ENCODE measurements at places on chromosomes 7 and 10.

- no peak for DNase-seq
These were observed 432.9 kb downstream of the GATA3 start for GRCh38 chr10:8487346-8487745.

DNA sequence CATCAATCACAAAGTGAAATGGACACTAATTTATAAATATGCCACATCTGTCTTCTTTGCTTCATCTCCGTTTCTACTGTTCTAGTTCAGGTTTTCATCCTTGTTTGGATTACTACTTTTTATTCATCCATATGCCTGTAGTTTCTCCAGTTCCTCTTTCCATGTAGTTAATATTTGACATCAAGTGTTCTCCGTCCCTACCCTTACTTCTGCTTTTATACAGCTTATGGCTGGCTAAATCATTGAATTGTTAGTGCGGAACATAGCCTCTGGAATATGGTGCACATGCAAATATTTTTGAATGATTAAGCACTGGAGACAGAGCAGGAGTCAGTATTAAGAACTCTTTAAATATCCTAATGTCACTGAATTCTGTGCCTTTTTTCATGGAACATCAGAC, 230.0 kb upstream of the PPP1R3A start:
- DNase-seq, result no peak

GRCh38 chr10:77348751-77349150, 288.9 kb downstream of the KCNMA1 start:
- DNase-seq, result no peak

- DNase-seq, result no peak
These were observed 268.5 kb downstream of the RPS24 start for GRCh38 chr10:78301891-78302738.

DNA sequence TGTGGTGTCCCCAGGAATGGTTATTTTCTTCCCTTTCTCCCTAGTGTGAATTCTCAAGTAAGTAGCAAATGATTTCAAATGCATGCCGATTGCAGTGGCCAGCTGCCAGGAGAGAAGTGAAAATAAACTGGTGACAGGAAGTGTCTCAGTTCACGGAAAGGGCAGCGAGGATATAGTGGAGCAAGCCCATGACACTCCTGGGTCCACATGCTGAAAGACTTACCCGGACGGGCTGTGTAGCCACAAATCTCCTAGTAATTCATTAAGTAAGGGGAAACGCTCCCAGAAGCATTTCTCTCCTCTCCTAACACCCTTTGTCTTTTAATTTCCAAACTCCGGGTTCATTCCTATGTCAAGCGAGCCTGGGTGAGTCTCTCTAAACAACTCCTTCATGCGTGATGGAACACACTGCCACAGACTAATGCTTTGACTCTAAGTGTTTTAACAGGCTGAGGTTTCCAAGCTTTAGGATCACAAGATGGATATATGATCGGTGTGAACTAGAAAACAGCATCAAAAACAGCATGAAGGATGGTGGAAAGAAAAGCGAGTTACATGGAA, 125.6 kb downstream of the CYP26A1 start:
- no peak for DNase-seq

DNA sequence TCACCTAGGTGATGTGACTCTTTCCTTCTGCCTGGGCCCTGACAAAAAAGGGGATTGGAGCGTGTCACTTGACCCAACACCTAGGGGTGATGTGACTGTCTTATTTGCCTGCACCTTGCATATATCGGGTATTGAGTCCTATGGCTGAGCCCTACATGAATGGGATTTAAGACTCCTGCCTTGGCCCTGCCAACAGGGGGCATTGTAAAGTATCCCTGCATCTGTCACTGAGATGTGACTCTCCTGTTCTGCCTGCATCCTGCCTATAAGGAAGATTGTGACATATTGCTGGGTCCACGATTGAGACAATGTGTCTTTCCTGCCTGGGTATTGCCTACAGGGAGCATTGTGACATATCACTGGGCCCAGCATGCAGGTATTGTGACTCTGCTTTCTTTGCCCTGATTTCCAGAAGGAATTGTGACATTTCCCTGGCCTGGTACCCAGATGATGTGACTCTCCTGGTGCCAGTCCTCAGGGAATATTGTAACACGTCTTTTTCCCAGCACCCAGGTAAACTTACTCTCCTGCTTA, 14.2 kb upstream of the ZNF107 start:
- no peak for DNase-seq

GRCh38 chr10:36888925-36889573, 236.3 kb upstream of the ANKRD30A start:
- no peak for DNase-seq

- DNase-seq, result no peak
These were observed 71.7 kb downstream of the CALD1 start for GRCh38 chr7:134851141-134851540.

GRCh38 chr7:94030634-94031033, 26.5 kb upstream of the BET1 start:
- DNase-seq, result no peak

- DNase-seq, result no peak
These were observed 103.4 kb downstream of the EVX1 start for GRCh38 chr7:27345997-27346396.

DNA sequence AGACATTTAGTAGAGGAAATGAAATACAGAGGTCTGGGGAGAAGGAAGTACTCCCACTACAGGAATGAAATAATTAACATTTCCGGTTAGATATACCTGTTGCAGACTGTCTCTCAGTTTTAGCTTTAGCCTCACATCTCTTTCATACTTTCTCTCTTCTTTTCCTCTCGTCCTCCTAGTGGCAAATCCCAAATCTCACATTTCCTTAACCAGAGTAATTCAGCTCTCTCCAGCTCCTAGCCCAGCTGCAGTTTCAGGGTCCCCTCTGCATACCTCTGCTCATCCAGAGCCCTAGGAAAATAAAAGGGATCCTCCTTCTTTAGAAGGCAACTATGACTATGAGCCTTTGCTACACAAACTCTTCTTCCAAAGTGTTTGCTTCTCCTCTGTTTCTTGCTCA, 643.2 kb downstream of the PHTF2 start:
- no peak for DNase-seq

- DNase-seq, result no peak
These were observed 18.8 kb downstream of the MYO3A start for GRCh38 chr10:25952857-25953256.

DNA sequence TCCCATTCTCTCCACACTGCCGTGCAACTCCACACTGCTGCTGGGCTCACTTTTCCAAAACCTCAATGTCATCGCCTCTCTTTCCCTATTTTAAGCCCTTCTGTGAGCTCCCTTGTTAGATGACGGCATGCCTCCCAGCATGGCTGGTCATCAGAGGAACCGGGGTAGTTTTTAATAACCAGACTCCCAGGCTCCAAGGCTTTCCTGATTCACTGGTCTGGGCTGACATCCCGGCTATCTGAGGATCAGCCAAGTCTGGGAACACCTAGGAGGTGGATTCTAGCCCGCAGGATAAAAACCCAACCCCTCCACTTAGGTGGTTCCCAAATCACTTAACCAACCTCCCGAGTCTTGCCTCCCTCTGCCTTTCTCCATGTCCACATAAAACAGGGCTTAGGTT, 295.4 kb upstream of the FZD8 start:
- no peak for DNase-seq

GRCh38 chr10:72104472-72105097, 16.2 kb upstream of the SPOCK2 start:
- no peak for DNase-seq

- no peak for DNase-seq
These were observed 185.8 kb downstream of the SDK1 start for GRCh38 chr7:3486841-3487240.

DNA sequence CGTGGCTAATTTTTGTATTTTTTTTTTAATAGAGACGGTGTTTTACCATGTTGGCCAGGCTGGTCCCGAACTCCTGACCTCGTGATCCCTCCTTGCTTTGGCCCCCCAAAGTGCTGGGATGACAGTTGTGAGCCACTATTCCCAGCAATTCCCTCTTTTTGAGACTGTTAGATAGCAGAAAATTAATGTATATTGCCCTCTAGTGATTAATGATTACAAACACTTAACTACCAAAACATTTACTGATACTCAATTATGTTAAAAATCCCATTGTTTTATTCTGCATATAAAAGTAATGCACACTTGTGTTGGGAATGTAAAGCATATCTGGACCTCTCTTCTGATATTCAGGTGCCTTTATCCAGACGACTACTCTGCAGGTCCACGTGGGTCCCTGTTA, 41.2 kb upstream of the COBL start:
- no peak for DNase-seq

DNA sequence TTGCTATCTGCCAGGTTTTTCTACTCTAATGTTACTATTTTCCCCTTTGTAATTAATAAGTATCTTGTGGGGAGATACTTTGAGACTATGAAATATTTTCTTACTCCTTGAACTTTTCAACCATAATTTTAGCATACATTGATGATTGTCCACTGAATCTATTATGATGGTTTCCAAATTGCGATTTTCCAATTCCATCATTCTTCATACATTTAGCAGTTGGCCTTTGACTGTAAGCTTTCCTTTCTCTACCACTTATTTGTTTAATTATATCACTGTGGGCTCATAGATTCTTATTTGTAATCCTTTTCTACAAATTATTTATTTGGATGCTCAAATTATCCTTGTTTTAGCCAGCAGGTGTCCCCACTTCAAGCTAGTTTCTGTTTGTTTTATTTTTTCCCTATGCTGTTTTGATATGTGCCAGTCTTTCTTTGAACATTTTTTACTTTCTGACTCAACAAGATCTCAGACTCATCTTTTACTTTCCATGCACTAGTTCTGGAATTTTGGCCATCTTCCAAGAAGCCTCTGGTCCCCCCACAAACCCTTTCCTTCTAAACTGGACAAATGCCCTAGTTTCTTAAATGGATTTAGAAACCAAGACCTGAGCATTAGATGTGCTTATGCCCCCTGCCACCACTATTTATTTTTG, 11.4 kb upstream of the MRPS16 start:
- DNase-seq, result no peak

DNA sequence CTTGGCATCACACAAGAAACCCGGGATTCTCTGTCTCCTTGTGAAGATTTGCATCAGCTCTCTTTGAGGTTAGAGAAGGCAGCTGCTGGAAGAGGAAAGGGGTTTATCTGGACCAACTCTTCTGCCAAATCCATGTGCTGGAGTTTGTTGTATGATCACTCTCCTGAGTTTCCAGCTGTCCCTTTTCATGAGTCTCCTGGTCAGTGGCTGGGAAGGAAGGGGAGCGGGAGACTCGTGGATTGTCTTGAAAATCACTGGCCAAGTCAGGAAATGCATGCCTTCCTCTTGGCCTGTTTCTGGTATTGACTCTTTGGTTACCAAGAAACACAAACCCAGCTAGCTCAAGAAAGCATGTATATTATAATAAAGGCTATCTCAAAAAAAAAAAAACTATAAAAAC, 38.8 kb downstream of the TACR2 start:
- DNase-seq, result no peak

DNA sequence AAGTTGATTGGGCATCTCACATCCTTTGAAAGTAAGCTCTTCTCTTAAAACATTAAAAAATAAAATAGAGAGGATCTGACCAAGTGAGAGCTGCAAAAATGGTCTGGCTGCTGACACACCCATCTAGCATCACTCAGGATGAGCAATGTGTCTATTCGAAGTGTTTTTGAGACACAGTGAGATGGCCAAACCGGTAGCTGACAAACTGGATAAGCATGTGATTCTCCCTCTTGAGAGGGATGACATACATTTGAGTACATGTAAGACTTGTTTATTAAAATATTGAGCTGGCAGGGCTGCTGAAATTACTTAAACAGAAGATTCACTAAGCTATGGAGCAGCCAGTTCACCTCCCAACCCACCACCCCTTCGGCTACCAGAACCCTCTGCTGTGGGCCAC, 333.9 kb downstream of the ADRA2A start:
- no peak for DNase-seq

DNA sequence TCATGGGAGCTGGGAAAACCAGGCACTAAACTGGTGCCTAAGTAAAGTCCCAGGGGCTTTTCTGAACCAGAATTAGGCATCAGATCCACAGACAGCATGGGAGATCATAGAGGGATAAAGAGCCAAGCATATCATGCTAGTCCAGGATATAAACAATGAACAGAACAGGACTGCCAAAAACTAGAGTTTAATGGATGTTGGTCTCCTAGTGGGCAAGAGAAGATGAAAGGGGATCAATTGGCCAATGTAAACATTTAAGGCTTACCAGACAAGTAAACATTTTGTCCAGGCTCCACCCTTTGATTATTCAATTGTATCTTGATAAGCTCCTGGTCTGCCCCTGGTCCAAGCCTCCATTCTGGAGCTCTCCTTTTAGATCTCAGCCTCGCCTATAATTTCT, 18.9 kb downstream of the MACC1 start:
- no peak for DNase-seq

DNA sequence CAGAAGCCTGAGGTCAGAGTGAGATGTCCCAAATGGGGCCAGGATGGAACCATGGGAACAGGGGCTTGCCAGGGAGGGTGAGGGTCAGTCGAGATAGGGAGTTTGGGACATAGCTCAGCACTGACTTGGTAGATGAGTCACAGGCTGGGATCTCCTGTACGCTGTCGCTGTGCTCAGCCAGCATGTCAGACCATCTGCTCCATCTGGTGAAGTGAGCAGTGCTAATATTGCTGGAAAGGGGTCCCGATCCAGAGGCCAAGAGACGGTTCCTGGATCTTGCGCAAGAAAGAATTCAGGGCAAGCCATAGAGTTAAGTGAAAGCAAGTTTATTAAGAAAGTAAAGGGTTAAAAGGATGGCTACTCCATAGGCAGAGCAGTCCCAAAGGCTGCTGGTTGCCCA, 505.6 kb downstream of the GALNT17 start:
- DNase-seq, result no peak

All from stimulated activated CD8-positive, alpha-beta memory T cell treated with anti-CD3 and anti-CD28 coated beads, Interleukin-15, amount 100 ng/mL, for 1 hour (primary cell).